ENCODE measurements at places on chromosomes 12 and 14.

GRCh38 chr12:6313326-6313940, 3.0 kb downstream of the PLEKHG6 start:
- DNase-seq, result peak; percentile 56

DNA sequence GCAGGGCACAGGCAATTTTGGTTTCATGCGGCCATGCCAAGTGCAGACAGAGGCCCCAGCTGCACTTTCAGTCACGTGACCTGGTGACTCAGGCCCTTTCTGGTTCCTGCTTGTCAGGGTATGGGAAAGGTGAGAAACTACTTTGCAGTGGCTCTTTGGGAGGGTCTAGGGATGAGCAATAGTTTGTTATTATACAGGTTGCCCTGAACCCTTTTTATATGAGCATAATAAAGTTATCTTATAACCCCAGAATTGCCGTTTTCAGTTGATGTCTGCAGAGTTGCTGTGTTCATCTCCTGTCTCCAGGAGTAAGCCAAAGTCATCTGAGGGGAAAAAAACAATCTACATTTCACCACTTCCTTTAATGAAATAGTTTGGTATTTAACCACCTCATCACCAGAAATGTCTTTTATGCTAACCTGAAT, 30.9 kb upstream of the EMP1 start:
- DNase-seq, result peak; percentile 88

DNA sequence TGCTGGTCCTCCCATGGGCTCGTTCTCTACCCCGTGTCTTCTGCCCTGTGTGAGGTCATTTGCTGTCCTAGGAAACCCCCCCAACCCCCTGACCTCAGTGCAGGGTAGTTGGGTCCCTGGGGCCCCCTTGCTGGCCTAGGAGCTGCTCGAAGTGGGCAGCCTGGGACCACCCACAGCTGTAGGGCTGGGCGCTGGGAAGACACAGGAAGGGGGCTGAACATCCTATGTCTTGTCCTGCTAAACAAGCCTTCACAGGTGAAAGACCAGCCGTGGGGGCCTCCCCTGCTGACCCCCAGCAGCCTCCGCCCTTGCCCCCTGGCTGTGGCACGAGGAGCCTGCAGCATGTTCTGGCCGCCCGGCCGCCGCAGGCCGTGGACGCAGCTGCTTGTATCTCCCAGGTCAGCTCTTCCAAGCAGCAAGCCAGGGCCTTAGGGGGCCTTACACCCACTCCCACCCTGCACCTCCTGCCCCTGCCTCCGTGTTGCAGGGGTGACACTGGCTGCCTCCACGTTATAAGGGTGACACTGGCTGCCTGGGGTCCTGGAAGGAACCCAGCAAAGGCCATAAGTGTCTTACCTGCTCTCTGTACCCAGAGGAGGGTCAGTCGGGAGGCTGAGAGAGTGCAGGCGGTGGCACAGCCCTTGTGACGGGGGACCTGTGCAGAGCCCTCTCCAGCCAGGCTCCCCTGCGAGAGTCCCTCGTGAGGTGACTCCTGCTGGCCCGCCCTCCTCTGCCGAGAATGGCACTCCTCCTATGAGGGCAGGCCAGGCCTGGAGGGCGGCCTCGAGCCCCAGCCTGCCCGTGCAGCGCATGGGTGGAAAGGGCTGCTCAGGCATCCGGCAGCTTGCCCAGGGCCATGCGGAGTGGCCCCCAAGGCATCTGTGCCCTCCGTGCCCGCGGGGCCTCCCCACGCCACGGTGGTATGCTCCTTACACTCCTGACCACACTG, 11.5 kb upstream of the TEX22 start:
- no peak for DNase-seq

- peak; percentile 81 for DNase-seq
These were observed at the start of gene RERG for GRCh38 chr12:15220915-15221885. TSS of gene RERG (minus strand) at chr12:15221417. CDS start at chr12:15217489, 3,928 bp downstream.

- DNase-seq, result peak; percentile 9
These were observed 414.8 kb downstream of the SLC6A15 start for GRCh38 chr12:84497819-84498218.

GRCh38 chr14:56205881-56206280, 87.7 kb downstream of the PELI2 start:
- DNase-seq, result no peak

DNA sequence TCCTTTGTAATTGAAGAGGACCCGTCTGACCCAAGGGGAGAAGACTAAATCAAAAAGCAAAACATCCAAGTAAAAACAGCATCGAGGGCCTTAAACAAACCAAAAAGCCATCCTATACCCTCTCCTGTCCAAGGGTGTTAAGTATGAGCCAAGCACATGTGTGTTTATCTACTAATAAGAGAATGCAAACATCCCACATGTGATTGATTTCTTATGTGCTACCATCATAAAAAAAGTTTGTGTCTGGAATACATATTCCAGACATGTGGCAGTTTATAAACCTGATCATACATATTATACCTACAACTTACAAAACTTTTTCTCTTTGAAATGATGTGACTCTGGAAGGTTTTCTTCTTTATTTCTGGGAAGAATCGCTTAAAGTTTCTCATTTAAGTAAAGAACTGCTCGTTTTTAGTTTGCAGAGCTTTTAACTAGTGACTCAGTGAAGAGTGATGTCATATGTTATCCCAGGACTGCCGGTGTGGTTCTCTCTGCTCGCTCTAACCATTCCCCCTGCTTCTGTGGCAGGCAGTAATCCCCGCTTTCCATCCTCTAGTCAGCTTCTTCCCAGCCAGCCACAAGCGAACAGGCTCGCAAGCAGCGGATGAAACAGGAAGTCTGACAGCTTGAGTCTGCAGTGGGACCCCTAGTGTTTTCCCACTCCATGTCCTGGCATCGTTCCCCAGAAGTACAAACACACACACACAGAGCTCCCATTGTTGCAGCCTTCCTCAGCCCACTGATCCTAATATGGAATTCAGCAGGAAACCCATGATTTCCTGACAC, 431 bp upstream of the RHOJ start:
- peak; percentile 91 for DNase-seq

GRCh38 chr12:50914872-50915484, 37.4 kb upstream of the HIGD1C start:
- no peak for DNase-seq

- peak; percentile 74 for DNase-seq
These were observed 117.6 kb downstream of the CACNA1C start for GRCh38 chr12:2170376-2170775.

- DNase-seq, result no peak
These were observed 14.9 kb upstream of the MCRS1 start for GRCh38 chr12:49582850-49583249.

DNA sequence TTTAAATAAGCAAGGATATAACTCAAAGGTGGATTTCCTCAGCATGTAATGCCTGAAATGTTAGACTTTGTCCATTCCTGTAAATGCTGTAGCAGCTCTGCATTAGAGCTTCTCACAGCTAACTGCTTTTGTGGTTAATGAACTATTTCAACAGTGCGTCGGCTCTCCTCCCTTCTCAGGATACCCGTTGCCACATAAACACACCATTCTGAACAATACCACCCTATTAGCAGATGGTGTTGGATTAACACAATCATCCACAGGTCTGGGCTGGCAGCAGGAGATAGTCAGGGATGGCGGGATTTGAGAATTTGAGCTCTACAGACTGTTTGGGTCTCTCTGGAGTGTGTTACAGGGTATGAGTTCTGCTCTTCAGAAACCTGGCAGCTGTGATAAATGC, 33.5 kb upstream of the C12orf42 start:
- DNase-seq, result no peak

- DNase-seq, result no peak
These were observed 18.8 kb downstream of the SLC25A29 start for GRCh38 chr14:100287202-100287997.

- DNase-seq, result peak; percentile 67
These were observed 14.5 kb downstream of the OAS2 start for GRCh38 chr12:112992541-112993398.

GRCh38 chr12:52032446-52032803, 18.8 kb upstream of the NR4A1 start:
- DNase-seq, result peak; percentile 91

GRCh38 chr14:90883782-90884181, 67.6 kb upstream of the TTC7B start:
- DNase-seq, result no peak

DNA sequence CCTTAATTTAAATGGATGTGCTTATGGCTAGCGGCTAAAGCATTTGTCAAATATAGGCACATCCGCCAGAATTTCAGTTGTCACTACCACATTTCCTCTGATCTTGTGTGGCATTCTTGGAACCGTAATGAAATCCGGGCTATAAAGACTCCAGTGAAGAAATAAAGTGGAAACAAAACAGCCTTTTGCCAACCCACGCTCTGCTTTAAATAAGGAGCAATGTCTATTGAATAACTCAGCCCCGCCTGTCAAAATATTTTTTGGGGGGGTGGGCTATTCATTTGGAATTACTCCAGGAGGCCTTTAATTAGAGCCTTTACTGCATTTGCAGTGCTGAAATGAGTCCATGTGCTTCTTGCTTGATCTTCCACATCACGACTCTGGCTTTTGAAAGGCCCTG, 179.6 kb upstream of the RPH3A start:
- DNase-seq, result no peak

DNA sequence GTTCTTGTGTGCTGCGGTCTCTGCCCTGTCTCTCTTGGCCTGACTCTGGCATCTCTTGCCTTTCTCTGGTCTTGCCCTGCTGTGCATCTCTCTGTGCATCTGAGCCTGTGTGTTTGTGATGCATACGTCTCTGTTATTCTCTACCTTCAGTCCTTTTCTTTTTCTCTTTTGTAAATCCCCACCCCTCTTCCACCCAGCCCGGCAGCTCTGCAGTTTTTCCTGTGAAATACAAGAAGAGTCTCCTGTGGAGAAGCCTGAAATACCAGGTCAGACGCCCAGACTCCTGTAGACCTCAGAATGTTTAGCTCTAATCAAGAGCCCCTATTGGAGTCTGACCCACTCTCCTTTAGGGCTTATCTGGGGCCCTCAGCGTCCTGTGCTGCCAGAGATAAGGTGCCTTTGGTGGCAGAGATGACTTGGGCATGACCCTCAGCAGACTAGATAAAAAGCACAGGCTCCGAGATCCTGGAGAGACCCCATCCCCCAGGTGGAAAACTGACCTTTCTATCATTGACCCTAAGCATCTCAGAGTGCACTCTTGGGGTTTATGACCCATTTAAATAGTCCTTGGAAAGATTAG, 167.5 kb upstream of the SRRM4 start:
- DNase-seq, result no peak

DNA sequence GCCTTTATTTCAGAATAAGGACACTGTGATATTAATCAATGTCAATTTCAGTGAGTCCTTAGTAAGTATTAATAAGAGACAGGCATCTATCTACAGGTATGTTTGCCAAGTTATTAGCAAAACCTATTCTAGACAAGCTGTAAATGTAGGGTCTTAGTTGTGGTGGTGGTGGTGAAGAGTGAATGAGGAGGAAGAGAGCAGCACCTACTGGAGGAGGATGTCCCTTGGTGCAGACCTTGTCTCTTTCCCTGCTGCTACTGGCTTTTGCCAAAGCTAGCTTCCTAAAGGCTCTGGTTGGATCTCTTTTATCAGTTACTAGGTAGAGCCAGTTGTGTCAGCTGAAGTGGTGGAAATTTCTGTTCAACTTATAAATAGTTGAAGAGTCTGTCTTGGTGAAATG, 304.8 kb upstream of the ATP2B1 start:
- DNase-seq, result no peak

GRCh38 chr14:101347893-101348777, 213.2 kb upstream of the DIO3 start:
- no peak for DNase-seq

DNA sequence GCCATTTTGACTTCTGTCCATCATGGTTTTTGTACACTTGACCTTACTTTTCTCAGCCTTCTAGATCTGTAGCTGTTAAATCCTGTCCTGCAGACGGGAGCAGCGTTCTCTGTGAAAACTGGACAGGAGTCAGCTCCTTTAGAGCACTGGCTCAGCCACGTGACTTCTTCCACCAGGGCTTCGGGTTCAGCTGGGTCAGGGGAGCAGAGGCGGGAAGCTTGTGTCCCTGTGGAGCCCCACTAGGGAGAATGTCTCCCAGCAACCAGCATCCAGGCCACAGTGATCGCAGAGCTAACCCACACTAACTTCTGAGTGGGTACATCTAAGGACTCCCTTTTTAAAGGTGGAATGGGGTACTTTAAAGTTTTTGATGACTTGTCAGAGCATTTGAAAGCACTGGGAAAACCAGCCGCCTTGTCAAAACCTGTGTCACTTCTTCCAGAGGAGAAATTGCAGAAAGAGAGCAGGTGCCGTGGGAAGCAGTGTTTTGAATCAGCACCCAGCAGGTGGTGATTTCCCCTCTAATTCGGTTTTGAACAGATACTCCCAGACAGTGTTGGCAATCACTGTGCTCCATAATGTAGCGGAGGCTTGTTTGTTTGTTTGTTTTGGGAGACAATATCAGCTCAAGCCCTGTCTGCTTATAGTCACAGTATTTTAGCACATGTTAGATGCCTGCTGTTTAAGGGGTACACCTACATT, 17.9 kb downstream of the DERA start:
- peak; percentile 19 for DNase-seq

GRCh38 chr14:42459171-42459685, 852.6 kb downstream of the LRFN5 start:
- no peak for DNase-seq

DNA sequence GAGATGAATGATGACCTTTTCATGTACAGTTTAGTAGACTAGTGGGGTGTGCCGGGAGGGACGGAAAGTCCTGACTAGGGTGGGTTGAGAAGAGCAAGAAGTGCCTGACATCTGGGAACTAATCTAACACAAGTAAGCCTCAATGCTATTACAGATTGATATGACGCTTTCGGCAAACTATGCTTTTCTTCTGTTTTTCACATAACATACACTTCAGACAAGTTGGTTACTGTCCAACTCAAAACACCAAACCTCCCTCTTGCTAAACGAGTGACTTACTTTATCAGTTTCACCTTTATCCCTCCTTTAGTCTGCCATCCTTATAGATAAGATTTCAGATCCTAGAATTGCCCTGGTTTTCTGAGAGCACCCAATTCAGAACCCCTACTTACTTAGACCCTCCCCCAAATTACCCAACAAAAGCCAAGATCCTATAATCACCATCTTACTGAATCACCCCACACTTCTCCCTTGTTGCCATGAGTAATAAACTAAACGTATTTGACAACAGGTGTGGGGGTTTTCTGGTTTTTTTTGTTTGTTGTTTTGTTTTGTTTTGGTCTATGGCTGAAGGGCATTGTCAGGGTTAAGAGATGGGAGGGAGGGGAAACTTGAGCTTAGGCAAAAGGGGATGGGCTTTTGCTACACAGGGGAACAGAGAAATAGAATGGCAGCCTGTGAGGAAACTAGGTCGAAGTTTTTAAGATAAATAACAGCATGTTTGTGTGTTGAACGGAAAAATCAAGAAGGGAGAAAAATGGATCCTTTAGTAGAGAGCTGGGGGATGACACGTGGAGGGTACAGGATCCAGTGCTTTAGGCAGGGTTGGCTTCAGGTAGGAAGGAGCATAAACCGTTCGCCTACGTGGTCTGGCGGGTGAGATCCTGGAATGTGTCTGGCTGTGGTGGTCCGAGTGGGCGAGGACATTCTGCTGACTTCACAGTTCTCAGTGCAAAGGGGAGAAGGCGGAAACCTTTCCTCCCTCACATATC, 6.1 kb upstream of the PSMA3 start:
- DNase-seq, result peak; percentile 34

- peak; percentile 68 for DNase-seq
These were observed 31.0 kb upstream of the NPFF start for GRCh38 chr12:53538209-53538689.

Measured in GM23248 (cell line).